ENCODE measurements at places on chromosomes 6 and 20. TPM values are rescaled to one million over a fixed set of nuclear protein-coding genes. Genes with fewer than 3 reads are reported as not detected.

GRCh38 chr20:32319100-32319499, 39.0 kb upstream of the ASXL1 start:
- DNase-seq: no peak

Gene RCAN2
- total RNA-seq: 6.4 TPM

Gene MLN
- total RNA-seq: not detected

GRCh38 chr6:168179702-168180382, 100.8 kb upstream of the FRMD1 start:
- no peak for DNase-seq

DNA sequence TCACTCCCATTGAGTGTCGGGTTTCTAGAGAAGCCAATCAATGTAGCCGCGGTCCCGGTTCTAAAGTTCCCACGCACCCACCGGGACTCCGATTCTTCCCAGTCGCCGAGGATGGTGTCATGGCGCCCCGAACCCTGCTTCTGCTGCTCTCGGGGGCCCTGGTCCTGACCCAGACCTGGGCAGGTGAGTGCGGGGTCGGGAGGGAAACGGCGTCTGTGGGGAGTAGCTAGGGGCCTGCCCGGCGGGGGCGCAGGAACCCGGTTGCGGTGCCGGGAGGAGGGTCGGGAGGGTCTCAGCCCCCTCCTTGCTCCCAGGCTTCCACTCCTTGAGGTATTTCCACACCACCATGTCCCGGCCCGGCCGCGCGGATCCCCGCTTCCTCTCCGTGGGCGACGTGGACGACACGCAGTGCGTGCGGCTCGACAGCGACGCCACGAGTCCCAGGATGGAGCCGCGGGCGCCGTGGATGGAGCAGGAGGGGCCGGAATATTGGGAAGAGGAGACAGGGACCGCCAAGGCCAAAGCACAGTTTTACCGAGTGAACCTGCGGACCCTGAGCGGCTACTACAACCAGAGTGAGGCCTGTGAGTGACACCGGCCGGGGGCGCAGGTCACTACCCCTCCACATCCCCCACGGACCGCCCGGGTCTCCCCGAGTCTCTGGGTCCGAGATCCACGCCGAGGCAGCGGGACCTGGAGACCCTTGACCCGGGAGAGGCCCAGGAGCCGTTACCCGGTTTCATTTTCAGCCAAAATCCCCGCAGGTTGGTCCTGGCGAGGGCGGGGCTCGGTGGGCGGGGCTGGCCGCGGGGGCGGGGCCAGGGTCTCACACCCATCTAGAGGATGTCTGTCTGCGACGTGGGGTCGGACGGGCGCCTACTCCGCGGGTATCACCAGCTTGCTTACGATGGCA, 35.2 kb upstream of the HLA-G start:
- DNase-seq: peak; percentile 67

GRCh38 chr20:57790176-57790575, 80.4 kb upstream of the PMEPA1 start:
- no peak for DNase-seq
